ENCODE measurements at places on chromosomes 13 and 19. TPM values are rescaled to one million over a fixed set of nuclear protein-coding genes. Genes with fewer than 3 reads are reported as not detected.
A peak's percentile ranks its signal among the peaks of the same experiment; 100 is the strongest.

- no peaks in the 10 kb centered on the region for H3K4me1 ChIP-seq
- H3K4me3 ChIP-seq = no peak overlapping the region
- H3K27ac ChIP-seq = no peak overlapping the region
- H3K36me3 ChIP-seq = no peaks in the 10 kb centered on the region
Measured at GRCh38 chr13:72255908-72256307, 388.9 kb upstream of the DACH1 start.

DNA sequence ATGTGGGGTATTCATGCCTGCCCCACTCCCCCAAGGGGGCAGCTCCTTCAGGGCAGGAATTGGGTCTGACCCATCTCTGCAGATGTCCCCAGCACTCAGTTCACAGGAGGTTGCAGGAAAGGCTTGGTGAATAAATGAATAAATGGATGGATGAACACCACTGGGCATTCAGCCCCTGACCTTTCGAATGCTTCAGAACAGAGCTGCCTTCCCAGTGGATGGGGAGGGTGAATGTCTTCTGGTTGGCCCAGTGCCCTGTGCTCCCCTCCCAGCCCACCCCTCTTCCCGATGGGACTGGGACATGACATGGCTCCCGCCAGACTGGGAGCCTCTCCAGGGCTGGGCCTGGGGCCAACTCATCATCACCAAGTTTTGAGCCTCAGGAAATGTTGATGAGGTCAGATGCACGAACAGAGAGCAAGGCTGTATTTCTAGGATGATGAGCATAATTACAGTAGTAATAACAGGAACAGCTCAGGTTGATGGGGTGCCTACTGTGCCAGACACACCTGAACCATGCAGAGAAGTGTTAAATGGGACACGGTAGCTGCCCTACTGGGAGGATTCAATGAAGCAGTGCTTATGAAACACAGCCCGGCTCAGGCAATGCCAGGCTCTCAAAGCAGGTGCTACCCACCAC is 25.7 kb downstream of the VRK3 start:
- no peaks in the 10 kb centered on the region for H3K4me1 ChIP-seq
- no peaks in the 10 kb centered on the region for H3K27me3 ChIP-seq
- no peak overlapping the region for H3K4me3 ChIP-seq
- DNase-seq = no peak
- no peak overlapping the region for H3K27ac ChIP-seq
- H3K36me3 ChIP-seq = peaks cover 84% of the 10 kb centered on the region

DNA sequence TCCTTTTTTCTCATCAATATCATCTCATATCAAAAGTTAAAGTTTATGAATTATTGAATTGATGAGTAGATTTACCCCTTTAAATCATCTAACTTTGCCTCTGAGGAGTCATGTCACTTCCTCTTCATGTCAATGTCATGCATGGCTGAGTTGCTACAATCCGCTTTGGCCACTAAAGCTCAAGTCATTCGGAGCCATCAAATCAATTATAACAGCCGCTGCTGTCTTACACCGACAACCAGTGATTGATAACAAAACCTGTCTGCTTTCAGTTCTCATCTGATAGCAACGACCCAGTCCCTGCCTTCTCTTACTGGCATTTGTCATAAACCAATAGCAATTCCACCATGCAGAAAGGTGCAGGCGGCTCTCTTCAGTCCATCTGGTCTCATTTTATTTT is 429.3 kb downstream of the DIAPH3 start:
- H3K4me3 ChIP-seq = peak overlapping the region; percentile 64
- H3K27ac ChIP-seq = no peak overlapping the region
- peaks cover 4% of the 10 kb centered on the region for H3K4me1 ChIP-seq
- no peaks in the 10 kb centered on the region for H3K36me3 ChIP-seq
- peak; percentile 31 for DNase-seq

The KLK15 gene
- total RNA-seq = not detected

The PSG6 gene
- total RNA-seq = 0.37 TPM

The NTN5 gene
- total RNA-seq = 2.3 TPM

DNA sequence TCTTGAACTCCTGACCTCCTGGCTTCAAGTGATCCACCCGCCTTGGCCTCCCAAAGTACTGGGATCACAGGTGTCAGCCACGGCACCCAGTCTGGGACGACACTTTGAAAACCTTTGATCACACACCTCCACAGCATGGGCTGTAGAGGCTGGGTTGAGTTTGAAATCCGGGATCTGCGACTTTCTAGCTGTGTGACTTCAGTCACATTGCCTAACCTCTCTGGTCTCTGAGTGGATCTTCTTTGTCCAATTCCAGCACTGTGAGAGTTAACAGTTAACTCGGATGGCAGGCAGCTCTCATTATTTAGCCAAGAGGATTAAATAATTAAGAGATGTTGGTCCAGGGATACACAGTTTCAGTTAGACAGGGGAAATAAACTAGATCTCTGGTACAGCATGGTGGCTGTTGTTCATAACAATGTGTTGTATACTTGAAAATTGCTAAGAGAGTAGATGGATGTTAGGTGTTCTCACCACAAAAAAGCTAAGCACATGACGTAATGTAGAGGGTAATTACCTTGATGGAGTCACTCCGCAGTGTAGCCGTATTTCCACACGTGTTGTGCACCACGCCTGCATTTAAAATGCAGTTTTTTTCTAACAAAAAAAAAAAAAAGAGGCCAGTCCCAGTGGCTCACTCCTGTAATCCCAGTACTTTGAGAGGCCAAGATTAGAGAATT is 1.9 kb downstream of the GALP start:
- no peaks in the 10 kb centered on the region for H3K36me3 ChIP-seq
- H3K27ac ChIP-seq = no peak overlapping the region

DNA sequence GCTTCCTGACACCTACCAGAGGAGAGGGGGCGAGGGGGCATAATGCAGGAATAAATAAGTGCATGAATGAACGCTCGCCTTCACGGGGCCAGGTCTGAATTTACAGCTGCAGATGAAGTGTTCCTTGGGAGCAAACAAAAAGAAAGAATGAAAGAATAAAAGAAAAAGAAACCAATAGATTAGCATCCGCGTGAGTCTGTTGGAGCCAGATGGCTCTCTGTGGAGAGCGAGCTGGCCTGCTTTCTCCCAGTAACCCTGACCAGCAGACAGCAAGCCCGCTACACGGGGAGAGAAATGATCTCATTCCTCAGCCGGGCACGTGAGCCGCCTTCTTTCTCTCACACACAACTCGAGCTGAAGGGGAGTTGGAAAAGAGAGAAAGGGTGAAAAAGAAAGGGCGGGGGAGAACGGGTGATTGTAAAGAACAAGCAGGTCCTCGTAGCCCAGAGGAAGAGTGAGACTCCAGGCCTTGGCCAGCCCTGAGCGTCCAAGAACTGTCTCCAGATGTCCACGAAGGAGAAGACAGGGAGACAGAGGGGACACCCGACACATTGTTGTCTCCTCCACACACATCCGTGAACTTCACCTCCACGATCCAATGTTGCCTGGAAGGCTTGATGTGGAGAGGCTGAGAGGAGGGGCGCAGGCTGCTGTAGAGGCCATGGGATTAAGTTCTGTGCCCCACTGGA is 81.4 kb downstream of the RNASEH2B start:
- no peak overlapping the region for H3K4me3 ChIP-seq
- H3K36me3 ChIP-seq = no peaks in the 10 kb centered on the region
- H3K27me3 ChIP-seq = no peaks in the 10 kb centered on the region
- H3K27ac ChIP-seq = no peak overlapping the region
- no peak for DNase-seq

GRCh38 chr13:105915146-105915850 is 620.2 kb downstream of the EFNB2 start:
- H3K27me3 ChIP-seq = no peaks in the 10 kb centered on the region
- no peaks in the 10 kb centered on the region for H3K4me1 ChIP-seq
- DNase-seq = no peak
- H3K4me3 ChIP-seq = no peak overlapping the region
- H3K27ac ChIP-seq = no peak overlapping the region

The ZNF878 gene
- not detected for total RNA-seq

The HIPK4 gene
- total RNA-seq = not detected

GRCh38 chr13:52449331-52450011 is 963 bp downstream of the VPS36 start:
- no peaks in the 10 kb centered on the region for H3K27me3 ChIP-seq
- peaks cover 43% of the 10 kb centered on the region for H3K4me1 ChIP-seq
- peak overlapping the region; percentile 98 for H3K4me3 ChIP-seq
- peak overlapping the region; percentile 61 for H3K27ac ChIP-seq
- peaks cover 4% of the 10 kb centered on the region for H3K36me3 ChIP-seq
- peak; percentile 4 for DNase-seq

DNA sequence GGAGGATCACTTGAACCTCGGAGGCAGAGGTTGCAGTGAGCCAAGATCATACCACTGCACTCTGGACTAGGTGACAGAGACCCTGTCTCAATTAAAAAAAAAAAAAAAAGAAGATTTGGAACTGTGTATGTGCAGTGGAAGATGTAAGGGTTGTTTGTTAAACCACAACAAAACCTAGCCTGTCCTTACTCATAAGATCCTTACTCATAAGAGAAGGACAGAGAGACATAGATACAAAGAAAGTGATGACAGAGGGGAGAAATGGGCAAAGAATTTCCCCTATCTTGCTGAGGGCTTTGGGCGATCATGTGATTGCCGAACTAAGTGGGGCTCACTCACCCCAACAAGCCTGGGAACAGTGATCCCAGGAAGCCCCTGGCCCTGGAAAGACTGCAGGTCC is 7.9 kb downstream of the ITPKC start:
- H3K36me3 ChIP-seq = peaks cover 36% of the 10 kb centered on the region
- no peaks in the 10 kb centered on the region for H3K4me1 ChIP-seq
- H3K4me3 ChIP-seq = no peak overlapping the region
- no peaks in the 10 kb centered on the region for H3K27me3 ChIP-seq
- DNase-seq = no peak

GRCh38 chr13:35882722-35883497 is 248.3 kb downstream of the DCLK1 start:
- H3K4me3 ChIP-seq = no peak overlapping the region
- DNase-seq = no peak
- H3K4me1 ChIP-seq = no peaks in the 10 kb centered on the region
- H3K27me3 ChIP-seq = no peaks in the 10 kb centered on the region

DNA sequence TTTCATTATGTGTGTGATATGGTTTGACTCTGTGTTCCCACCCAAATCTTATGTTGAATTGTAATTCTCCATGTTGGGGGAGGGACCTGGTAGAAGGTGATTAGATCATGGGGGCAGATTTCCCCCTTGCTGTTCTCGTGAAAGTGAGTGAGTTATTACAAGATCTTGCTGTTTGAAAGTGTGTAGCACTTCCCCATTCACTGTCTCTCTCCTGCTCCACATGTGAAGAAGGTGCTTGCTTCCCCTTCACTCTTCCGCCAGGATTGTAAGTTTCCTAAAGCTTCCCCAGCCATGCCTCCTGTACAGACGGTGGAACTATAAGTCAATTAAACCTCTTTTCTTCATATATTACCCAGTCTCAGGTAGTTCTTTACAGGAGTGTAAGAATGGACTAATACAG is 54.3 kb upstream of the SERTM1 start:
- no peak overlapping the region for H3K4me3 ChIP-seq
- H3K27ac ChIP-seq = no peak overlapping the region
- H3K4me1 ChIP-seq = no peaks in the 10 kb centered on the region
- H3K36me3 ChIP-seq = no peaks in the 10 kb centered on the region
- no peaks in the 10 kb centered on the region for H3K27me3 ChIP-seq

The C19orf33 gene
- not detected for total RNA-seq

The ZNF527 gene
- total RNA-seq = 12.5 TPM

DNA sequence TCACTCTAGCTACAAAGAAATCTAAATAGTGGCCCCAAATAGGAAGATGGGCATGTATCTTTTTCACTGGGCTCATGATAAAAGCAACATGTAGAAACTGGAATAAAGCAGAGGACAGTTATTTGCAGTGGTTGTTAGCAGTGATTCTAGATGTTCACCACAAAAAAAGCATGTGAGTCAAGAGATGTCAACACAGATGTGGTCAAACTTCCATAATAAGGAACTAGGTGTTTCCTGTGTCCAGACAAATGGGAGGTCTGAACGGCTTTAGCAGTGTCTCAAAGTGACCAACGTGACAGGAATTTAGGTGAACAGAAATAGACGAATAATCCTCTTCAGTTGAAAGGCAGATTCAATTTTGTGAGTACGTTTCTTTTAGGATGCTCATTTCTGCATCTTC is 162.7 kb downstream of the TBC1D4 start:
- DNase-seq = no peak
- peaks cover 78% of the 10 kb centered on the region for H3K4me1 ChIP-seq
- H3K27ac ChIP-seq = peak overlapping the region; percentile 75
- H3K4me3 ChIP-seq = peak overlapping the region; percentile 91
- no peaks in the 10 kb centered on the region for H3K36me3 ChIP-seq
- no peaks in the 10 kb centered on the region for H3K27me3 ChIP-seq

The DAND5 gene
- not detected for total RNA-seq

The DCLK1 gene
- total RNA-seq = not detected

The UNC13A gene
- total RNA-seq = not detected

DNA sequence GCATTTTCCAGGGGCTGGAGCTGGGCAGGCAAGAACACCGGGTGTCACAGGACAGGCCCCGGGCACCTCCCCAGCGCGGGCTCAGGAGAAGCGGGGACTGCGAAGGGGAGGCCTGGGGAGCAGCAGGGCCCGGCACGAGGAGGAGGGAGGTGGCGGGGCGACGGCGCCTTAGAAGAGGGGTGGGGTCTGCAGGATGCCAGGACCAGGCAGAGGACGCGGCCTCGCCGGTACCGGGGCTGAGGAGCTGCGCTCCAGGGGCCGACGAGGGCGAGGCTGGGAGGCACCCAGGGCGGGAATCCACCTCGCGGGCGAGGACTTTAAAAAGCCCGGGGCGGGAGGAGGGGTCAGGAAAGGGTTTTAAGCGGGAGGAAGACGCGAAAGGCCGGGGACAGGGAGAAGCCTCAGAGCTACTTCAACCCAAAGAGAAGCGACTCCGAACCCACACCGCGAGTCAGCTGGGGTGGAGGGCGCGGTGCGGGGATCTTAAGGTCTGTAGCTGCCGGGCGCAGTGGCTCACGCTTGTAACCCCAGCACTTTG is 665 bp downstream of the ZNF347 start:
- DNase-seq = peak; percentile 11
- H3K27ac ChIP-seq = peak overlapping the region; percentile 51
- peak overlapping the region; percentile 47 for H3K4me3 ChIP-seq
- H3K4me1 ChIP-seq = peaks cover 16% of the 10 kb centered on the region

GRCh38 chr19:30467239-30467638 is 95.1 kb downstream of the ZNF536 start:
- no peak for DNase-seq
- H3K27ac ChIP-seq = no peak overlapping the region
- no peaks in the 10 kb centered on the region for H3K36me3 ChIP-seq
- H3K27me3 ChIP-seq = no peaks in the 10 kb centered on the region

The BRME1 gene
- total RNA-seq = 1.7 TPM

GRCh38 chr19:48999481-49000325 is 6.0 kb downstream of the RUVBL2 start:
- H3K27me3 ChIP-seq = no peaks in the 10 kb centered on the region
- peak; percentile 78 for DNase-seq
- H3K27ac ChIP-seq = no peak overlapping the region
- peaks cover 7% of the 10 kb centered on the region for H3K36me3 ChIP-seq
- H3K4me3 ChIP-seq = no peak overlapping the region
- peaks cover 3% of the 10 kb centered on the region for H3K4me1 ChIP-seq

- H3K4me1 ChIP-seq = no peaks in the 10 kb centered on the region
- no peak overlapping the region for H3K27ac ChIP-seq
- no peak for DNase-seq
- H3K36me3 ChIP-seq = no peaks in the 10 kb centered on the region
- no peaks in the 10 kb centered on the region for H3K27me3 ChIP-seq
Measured at GRCh38 chr19:44196772-44197171, 15.6 kb upstream of the ZNF227 start.
